Mammary epithelial cell (primary cell): ENCODE measurements at places on chromosomes 1 and 21.
A peak's percentile ranks its signal among the peaks of the same experiment; 100 is the strongest.

- DNase-seq: no peak
Measured at GRCh38 chr1:3939242-3940080, 39.4 kb upstream of the C1orf174 start.

DNA sequence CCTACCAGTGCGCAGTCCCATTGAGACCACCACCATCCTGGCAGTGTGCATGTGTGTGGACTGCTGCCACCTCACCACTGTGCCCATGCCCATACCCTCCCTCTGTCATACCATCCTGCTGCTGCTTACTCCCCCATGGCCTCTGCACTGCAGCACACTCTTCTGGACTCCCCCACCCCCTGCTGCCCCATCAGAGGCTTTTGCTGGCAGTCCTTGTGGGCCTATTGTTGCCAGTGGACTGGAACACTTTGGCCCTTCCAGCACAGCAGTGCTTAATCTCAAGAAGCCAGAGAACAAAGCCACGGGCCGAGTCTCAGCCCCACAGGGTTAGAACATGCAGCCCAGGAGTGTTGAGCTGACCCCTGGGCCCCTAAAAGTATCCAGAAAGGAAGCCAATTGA is 41.9 kb upstream of the IVNS1ABP start:
- no peak for DNase-seq

DNA sequence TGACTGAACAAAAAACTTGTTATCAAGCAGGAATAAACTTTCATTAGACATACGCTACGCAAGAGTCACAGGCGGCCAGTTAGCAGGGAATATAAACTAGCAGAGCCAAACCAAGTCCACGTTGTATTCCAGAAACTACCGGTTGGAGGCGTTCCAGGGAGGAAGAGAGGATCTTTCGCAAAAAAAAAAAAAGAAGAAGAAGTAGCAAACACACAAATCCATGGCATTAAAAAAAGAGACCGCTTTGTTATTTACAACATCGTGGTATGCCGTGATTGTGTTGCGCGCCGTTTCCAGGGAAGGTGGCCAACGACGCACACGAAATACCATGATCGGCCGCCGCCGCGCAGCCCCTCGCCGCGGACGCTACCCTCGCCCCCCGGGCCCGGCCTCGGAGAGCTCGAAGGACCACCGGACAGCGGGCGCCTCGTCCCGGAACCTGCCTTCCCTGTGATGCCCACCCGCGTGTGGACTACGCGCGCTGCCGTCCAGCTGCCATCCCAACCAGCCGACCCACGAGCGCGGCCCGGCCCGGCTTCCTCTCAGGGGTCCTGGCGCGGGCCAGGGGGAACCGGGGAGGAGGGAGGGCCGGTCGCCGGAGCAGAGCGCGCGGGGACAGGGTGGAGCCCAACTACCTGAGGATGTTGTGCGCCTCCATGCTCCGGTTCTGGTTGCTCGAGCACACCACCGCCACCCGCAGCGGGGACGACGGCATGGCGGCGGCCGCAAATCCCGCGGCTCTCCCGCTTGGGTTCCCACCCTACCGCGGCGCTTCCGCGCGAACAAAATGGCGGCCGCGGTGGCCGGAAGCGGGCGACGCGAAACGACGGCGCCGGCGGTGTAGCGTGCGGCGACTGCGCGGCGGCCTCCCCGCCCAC is 581 bp downstream of the SSU72 start:
- DNase-seq: peak; percentile 49

GRCh38 chr1:30491831-30492230 is 231.6 kb downstream of the MATN1 start:
- no peak for DNase-seq

DNA sequence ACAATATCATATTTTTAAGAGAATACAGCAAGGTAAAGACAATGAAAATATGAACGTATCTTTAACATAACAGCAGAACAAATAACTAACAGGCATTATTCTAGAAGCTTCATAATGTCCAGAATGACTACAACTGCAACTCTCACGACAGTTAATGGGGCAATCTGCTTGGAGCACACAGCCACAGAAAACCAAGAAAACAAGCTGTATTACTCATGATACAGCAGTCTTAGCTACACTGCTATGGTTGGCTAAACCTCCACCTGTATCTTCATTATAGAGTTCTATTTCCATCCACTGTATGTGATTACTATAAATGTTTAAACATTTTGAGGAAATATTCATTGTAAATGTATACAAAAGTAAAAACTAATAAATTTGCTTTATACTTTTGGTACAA is 139.9 kb downstream of the DPYD start:
- no peak for DNase-seq

- DNase-seq: peak; percentile 49
Measured at GRCh38 chr1:92291372-92291999, 7.3 kb downstream of the GLMN start.

- DNase-seq: no peak
Measured at GRCh38 chr21:16279731-16280581, 550.2 kb downstream of the USP25 start.

GRCh38 chr1:145858238-145858900 is 512 bp downstream of the PIAS3 start:
- DNase-seq: peak; percentile 43

GRCh38 chr1:186212568-186213224 is 162.4 kb downstream of the TPR start:
- peak; percentile 74 for DNase-seq

DNA sequence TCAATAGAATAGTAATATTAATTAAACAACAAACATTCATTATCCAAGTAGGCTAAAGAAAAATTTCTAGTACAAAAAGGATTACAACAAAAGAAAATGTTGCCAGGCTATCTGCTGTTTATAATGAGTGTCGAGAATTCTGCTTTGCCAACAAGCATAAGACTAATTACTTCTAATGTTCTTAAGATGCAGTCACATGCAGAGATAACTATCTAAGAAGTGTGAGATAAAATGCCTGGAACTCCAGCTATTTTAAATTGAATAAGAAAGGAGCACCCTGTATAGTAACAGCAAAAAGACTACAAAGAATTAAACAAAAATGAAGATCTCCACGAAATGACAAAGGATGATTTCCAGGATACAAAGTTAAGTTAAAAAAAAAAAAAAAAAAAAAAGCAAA is 59.9 kb downstream of the APP start:
- no peak for DNase-seq

- DNase-seq: no peak
Measured at GRCh38 chr1:232425421-232425820, 204.5 kb downstream of the SIPA1L2 start.

DNA sequence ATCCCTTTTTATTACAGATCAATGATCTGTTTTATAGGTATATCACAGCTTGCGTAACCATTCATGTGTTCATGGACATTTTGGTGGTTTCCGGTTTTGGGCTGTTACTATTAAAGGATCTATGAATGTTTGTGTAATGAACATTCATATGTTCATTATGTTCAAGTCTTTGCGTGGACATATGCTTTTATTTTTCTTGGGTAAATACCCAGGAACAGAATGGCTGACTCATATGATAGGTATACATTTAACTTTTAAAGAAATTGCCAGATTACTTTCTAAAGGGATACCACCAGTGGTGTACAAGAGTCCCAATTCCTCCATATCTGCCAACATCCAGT is 73.7 kb downstream of the SPATA46 start:
- DNase-seq: peak; percentile 70

DNA sequence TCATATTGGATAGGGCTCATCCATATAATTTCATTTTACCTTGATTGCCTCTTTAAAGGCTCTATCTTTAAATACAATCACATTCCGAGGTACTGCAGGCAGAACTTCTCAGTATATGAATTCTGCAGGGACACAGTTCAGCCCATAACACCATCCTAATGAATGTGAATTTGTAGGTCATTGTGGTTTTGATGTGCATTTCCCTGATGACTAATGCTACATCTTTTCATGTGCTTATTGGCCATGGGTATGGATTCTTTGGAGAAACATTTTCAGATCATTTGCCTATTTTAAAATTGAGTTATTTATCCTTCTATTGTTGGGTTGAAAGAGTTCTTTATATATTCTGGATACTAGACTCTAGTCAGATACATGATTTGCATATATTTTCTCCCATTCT is 9.6 kb upstream of the RPS6KC1 start:
- peak; percentile 46 for DNase-seq

- no peak for DNase-seq
Measured at GRCh38 chr1:244074559-244075171, 23.6 kb downstream of the ZBTB18 start.

- peak; percentile 70 for DNase-seq
Measured at GRCh38 chr21:36297938-36298572, 21.9 kb upstream of the MORC3 start.

DNA sequence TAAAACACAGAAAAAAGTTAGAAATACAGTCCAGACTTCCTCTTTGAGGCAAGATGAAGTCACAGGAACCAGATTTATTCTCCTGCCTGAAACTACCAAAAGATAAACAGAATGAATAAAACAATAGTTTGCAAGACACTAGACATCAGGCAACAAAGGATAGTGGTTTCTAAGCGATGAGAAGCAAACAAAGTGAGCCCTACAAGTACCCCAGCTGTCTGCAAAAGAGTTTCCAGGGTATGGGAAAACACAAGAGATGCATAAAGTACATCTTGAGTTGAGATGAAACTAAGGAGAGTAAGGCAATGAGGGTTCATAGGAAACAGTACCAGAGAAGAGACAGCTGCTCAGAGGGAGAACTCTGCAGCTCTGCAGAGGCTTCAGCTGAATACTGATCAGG is 83.3 kb upstream of the COL24A1 start:
- DNase-seq: no peak

- DNase-seq: no peak
Measured at GRCh38 chr1:37782491-37782890, 11.2 kb upstream of the MANEAL start.

- DNase-seq: no peak
Measured at GRCh38 chr1:64315402-64315801, 112.0 kb downstream of the UBE2U start.

DNA sequence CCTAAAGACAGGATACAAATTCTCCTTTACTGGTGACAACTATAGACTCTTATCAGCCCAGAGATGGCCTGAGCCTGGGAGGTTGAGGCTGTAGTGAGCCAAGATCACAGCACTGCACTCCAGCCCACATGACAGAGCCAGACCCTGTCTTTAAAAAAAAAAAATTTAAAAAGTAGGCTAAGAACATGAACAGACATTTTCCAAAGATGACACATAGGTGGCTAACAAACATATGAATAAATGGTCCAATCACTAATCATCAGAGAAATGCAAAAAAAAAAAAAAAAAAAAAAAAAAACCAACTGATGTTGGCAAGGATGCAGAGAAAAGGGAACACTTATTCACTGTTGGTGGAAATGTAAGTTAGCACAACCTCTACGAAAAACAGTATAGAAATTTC is 65.0 kb downstream of the TOR3A start:
- DNase-seq: peak; percentile 48

- no peak for DNase-seq
Measured at GRCh38 chr1:207286786-207287468, 34.6 kb upstream of the CD55 start.

DNA sequence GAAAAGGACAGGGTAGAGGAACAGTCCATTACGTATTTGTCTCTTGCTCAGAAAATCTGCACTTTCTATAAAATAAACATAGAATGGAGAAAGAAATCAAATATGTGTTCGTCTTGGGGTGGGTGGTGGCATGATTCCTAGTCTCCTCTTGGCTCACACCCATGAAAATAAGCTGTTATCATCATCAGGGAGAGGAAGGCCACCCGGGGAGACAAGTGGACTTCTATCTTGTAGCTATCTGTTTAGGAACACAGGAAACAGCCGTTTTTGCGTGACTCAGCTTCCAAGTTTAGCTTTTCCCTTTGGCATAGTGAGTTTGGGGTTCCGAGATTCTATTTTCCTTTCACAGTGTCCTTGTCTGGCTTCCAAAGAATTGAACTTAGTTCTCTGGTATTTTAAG is 622.3 kb downstream of the PTPRU start:
- no peak for DNase-seq

DNA sequence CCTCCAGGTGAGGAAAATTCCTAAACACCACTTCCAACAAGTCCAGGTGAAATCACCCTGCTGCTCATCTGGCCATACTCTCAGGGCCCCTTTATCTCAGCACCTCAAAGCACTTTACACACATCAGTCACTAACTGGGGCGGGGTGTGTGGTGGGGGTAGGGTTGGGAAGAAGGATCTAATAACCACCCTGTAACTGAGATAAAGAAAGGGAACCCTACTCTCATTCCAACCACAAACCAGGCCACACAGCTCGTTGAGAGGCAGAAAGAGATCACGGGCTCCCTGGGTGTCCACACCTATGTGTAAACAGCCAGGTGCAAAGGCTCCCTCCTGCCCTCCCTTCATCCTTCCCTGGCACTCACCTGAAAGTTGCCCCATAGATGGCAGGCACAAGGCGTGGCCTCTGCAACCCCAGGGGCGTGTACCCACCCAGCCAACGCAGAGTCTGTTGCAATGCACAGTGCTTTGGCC is 20.4 kb downstream of the GPR161 start:
- DNase-seq: peak; percentile 36

DNA sequence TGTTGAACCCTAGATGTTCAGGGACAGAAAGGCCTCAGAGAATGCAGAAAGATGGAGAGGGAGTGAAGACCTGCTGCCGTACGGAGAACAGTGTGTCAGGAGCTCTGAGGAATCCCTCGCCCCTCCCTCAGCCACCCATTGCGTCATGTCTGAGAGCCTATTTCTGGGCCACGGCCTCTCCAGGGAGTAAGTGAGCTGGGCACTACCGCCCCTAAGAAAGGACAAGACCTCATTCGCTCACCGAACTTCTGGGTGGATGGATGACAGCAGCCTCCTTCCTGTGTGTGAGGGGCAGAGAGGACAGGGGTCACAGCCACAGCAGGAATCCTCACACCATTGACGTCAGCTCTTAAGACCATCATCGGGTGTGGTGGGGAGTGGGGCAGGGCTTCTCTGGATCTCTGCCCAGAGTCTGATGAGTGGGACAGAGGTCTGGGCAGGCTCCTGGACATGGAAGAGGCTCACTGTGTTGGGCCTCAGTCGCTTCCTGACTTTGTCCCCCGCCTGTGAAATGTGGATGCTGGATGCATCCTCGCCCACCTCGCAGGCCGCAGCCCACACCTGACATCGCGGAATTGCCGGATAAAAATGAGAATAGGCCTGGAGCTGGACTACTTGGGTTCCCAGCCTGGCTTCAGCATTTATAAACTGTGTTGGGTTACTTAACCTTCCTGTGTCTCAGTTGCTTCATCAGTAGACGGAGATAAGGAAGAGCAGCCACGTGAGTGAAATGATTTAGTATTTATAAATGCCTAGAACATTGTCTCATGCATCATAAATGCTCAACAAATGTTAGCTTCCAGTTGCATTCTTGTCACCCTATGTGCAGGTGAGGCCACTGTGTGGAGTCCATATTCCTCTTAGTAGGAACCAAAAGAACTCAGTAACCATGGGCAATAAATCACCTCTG is 238.6 kb downstream of the TRABD2B start:
- DNase-seq: no peak
